ENCODE measurements at places on chromosomes 1 and 21. TPM values are rescaled to one million over a fixed set of nuclear protein-coding genes. Genes with fewer than 3 reads are reported as not detected.

AQP10 gene
- total RNA-seq: not detected

LAX1 gene
- total RNA-seq: not detected

FCRLB gene
- 0.51 TPM for total RNA-seq

LCE1A gene
- not detected for total RNA-seq

PADI3 gene
- 5.7 TPM for total RNA-seq

TDRD5 gene
- not detected for total RNA-seq

PTPN22 gene
- total RNA-seq: 0.62 TPM

GABPA gene
- 22.8 TPM for total RNA-seq

C1QTNF12 gene
- total RNA-seq: 0.21 TPM

ETV3L gene
- not detected for total RNA-seq

LMOD1 gene
- total RNA-seq: not detected

S100A9 gene
- total RNA-seq: 0.74 TPM

GRHL3 gene
- total RNA-seq: not detected

ZNF683 gene
- total RNA-seq: not detected

SH2D1B gene
- 0.06 TPM for total RNA-seq

FALEC gene
- not detected for total RNA-seq

PRR9 gene
- not detected for total RNA-seq

CASQ2 gene
- not detected for total RNA-seq

SERTAD4 gene
- 8.3 TPM for total RNA-seq

EMC1 gene
- 76.5 TPM for total RNA-seq

NTNG1 gene
- 4.4 TPM for total RNA-seq

ZSWIM5 gene
- 1.3 TPM for total RNA-seq

RUNX3 gene
- 2.9 TPM for total RNA-seq

SVBP gene
- 43.3 TPM for total RNA-seq

PRRX1 gene
- total RNA-seq: 0.10 TPM
